NCI-H446 (cell line): ENCODE measurements at places on chromosomes 11 and 22.

DNA sequence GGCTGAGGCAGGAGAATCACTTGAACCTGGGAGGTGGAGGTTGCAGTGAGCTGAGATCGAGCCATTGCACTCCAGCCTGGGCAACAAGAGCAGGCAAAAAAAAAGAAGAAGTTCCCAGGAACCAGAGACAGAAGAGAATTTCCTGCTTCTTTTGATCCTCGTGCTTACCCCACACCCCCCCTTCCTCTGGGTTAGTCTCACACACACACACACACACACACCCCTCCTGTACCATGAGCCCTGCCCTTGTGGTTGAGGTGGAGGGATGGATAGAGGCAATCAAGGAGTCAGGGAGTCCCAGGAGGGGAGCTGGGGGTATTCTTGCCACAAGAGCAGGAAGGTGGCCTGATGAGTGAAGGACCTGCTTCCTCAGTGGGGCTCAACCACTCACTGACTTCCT lies 4.1 kb upstream of the UBE2L6 start:
- no peak for DNase-seq

DNA sequence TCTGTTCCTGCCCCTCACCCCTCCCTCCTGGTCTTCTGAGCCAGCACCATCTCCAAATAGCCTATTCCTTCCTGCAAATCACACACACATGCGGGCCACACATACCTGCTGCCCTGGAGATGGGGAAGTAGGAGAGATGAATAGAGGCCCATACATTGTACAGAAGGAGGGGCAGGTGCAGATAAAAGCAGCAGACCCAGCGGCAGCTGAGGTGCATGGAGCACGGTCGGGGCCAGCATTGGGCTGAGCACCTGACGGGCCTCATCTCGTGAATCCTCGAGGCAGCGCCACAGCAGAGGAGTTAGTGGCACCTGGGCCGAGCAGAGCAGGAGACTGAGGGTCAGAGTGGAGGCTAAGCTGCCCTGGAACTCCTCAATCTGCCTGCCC lies 941.8 kb downstream of the BRD1 start:
- DNase-seq, result no peak

DNA sequence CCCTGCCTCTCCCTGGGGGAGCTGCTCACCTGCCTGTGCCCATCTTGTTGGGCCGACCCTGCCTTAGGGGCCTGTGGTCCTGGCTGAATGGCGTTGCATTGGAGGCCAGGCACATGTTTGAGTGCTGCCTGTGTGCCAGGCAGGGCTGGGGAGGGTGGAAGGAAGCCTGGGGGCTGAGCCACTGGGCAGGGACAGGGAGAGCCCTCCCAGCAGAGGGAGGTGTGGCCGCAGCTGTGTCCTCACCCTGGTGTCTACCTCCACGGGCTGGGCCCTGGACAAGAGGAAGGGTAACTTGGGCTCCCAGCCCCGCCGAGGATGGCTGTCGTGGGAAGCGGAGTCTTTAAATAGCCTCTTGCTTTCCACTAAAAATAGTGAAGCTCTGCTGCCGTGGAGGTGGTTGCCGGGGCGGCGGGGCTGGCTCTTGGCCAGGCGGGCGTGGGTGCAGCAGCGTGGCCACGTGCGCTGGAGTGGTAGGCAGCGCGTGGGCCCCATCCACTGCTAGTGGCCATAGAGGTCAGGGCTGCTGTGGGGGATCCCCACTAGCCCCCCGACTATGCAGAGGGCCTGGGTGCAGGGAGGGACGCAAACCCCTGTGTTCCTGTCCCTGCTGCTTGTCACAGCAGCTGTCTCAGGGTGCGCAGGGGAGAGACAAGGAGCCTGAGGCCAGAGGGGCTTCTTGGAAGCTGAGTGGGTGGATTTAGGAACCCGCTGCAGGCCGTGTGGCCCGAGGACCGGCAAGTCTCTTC lies 6.2 kb downstream of the ZDHHC8 start:
- DNase-seq, result no peak

DNA sequence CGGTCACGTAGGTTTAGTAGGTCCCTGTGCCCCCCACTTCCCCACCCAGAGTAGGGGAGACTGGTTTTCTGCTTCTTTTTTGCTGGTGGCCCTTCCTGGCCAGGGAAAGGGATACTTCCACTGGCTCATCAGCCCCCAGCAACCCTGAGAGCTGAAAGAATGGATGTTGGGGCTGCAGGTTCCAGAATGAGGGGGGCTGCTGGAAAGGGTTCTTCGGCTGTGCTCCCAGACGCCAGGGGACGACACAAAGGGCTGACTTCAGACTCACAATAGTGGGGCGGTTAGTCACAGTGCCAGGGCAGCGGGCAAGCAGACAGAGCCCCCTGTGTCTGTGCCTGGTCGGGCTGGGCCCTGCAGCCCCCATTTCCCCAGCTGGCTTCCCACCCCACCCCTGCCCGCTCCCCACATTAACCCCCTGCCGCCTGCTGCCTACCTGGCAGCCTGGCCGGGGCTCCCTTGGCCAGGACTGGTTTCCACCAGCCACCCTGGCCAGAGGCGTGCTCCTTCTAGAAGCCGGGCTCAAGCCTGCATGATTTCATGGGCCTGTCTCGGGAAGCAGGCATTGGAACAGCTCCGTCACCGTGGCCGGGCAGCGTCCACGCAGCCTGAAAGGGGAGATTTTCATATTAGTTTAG lies 79.1 kb upstream of the WNT7B start:
- no peak for DNase-seq

DNA sequence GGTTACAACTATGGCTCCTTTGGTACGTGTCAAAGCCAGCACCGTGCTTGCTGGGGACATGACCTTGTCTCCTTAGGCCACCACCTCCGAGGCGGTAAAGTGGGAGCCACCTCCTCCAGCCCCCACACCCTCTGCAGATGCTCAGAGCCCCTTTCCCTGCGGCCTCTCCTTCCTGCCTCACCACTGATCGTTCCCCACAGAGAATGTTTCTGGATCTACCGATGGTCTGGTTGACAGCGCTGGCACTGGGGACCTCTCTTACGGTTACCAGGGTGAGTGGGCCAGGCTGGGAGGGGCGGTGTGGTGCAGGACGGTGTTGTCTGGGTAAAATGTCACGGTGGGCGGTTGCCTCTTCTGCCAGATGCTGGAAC lies 8.9 kb downstream of the SIDT2 start:
- DNase-seq, result no peak

DNA sequence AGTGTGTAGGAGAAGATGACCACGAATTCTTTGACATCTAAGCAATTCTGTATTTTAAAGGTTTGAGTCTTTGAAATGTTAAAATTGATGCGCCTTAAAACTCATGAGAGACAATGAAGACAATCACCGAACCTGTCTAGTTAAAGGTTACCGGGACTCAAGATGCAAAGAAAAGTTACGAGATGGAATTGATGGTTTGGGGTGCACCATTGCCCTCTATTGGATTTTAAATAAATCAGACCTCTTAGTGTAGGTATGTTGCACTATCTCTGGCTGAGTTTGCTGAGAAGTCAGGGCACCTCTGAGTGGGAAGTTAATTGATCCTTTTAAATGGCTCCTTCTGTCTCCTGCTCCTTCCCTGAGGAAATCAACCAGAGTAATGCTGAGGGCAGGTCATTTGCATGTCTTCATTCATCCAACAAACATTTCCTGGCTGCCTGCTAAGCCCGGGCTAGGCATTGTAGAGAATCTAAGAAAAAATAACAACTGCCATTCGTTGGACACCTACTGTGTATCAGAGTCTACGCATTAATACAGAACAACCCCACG lies 19.4 kb upstream of the TMA7B start:
- no peak for DNase-seq

GRCh38 chr11:112784323-112785073 lies 176.7 kb upstream of the NCAM1 start:
- no peak for DNase-seq

GRCh38 chr22:28105988-28106387 lies 186.9 kb upstream of the PITPNB start:
- no peak for DNase-seq

DNA sequence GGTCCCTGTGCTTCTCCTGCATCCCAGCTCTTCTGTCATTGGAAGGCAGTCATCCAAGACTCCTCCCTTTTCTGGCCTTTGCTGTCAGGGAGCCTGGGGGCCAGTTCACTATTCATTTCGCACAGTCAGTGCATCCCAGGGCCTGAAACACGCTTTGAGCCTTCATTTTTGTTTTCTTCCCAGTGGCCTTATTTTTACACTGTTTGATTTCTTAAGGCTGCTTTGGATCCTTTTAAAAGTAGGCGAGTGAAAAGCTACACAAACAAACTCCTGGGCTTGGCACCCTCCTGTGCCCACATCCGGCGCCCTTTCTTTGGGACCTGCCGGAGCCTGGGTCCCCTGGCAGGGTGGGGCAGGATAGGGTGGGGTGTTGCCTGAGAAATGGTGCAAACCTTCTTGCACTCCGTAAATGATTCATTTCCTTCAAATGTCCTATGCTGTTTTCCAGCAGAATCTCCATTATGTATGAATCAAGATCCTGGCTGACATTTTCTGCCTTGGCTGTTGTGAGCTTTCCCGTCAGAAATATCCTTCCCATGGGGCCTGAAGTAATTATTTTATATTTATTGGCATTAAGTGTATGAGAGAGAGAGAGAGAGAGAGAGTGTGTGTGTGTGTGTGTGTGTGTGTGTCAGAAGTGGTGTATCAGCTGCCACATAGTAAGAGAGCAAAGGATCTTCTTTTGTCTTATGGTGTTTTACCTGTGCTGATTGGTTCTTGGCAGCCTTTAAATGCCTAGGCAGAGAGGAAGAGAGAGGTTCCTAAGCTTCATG lies 45.6 kb downstream of the BCR start:
- peak; percentile 68 for DNase-seq

DNA sequence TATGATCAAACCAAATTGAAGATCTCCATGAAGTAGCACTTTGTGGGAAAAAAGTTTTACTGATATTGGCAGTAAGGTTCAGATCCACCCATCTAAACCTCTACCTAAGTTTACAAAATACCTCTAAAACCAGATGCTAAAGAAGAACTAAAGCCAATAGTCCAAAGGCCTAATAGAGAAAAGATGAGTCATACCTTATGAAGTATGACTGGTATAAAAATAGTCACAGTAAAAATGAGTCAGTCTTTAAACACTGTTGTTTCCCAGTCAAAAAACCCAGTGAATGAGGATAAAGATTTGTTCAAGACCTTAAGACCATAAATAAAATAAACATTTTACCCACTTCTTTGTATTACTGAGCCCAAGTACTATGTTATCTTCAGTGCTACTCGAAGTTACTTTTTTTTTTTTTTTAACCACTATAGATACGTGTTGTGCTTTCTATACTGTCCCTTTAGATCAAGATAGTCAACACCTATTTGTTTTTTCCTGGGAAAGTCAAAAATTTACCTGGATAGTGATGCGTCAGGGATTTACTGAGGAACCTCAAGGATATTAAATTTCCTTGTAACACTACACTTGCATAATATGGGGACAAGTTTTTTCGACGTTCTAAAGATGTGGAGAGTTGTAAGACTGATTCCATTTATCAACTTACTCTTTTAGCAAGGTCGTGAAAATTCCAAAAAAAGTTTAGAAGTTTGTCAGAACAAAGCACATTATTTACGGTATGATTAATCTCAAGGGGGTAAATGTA lies 87.3 kb downstream of the CCDC73 start:
- no peak for DNase-seq

DNA sequence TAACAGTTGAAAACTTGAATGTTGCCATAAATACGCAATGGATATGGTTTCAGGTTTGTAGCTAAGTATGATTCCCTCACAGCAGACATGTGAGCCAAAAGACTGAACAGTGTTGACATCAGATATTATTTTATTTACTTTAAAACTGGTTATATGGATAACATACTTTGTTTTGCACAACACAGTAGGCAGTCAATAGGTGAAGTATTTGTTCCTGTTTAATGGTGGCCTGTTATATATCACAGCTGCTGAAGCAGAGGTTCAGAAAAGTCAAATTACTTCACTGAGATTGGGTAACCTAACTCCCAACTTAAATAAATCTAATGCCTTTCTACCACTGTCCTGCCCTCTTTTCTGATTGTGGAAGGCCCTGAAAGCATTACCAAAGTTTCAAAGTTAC lies 44.6 kb downstream of the YAP1 start:
- DNase-seq, result no peak

DNA sequence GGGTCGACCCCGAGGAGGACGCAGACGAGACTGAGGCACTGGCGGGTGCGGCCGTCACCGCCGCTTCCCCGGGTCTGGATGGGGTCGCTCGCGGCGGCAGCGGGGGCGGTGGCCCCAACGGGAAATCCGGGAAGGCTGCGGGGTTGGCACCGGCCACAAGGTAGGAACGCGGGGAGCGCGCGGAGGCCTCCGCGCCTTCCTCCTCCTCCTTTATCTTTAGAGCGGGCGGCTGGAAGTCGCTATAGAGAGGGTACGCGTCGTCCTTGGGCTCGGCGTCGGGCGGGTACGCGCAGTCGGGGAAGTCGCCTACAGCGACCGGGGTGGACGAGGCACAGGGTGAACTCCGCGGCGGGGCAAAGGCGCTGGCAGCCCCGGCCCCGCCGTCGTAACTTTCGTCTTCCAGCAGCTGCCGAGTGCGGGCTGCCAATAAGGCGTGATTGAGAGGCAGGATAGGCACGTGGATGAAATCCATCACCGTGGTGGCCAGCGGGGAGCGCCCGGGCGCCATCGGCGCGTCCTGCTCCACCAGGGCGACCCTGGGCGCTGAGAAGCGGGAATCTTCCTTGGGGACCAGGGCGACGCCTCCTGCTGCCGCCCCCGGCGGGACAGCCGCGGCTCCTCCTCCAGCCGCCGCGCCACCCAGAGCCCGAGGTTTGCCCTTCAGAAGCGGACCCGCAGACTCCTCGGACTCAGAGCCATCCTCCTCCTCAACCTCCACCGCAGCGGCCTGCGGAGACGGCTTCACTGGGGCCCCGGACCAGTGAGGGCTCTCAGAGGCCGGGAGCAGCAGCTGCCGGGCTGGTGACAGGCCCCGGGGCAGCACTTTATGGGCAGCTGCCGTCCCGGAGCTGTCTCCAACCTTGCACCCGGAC lies 1.7 kb downstream of the PGR start:
- DNase-seq, result no peak

GRCh38 chr11:128207861-128208321 lies 379.5 kb downstream of the ETS1 start:
- DNase-seq, result no peak

DNA sequence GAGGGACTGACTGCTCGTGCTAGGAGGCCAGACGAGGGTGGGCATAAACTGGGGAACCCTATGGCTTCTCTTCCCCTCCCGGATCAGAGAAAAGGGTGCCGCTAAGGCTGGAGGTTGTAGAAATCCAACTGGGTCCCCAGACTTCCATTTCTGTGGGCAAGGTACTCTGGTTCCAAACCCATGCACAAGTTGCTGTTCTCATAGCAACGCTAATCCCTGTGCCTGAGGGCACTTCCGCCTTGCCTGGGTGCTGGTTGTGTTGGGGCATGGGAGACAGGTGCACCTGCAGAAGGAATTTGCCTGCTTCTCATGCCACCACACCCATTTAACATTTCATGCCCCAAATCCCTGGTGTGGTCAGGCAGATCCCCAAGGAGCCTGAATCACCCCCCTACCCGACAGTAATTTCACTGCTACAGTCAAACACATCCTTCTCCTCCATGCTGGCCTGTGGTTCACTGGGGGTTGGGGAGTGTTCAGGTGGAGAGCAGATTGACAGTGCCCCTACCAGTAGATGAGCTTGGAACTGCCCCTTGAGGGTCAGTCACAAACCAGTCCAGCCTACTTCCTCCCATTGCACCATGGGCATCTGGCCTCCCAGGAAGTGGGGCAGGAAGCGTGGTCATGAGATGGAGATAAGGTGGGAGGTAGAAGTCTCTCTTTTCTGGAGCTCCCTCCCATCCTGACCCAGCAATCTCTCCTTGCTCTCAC lies 1.2 kb downstream of the C2CD2L start:
- no peak for DNase-seq

GRCh38 chr11:15695096-15695721 lies 580.5 kb downstream of the INSC start:
- no peak for DNase-seq

GRCh38 chr11:64768300-64768694 lies 8.5 kb upstream of the PYGM start:
- DNase-seq, result no peak
